ENCODE measurements at places on chromosomes 2 and 18.

DNA sequence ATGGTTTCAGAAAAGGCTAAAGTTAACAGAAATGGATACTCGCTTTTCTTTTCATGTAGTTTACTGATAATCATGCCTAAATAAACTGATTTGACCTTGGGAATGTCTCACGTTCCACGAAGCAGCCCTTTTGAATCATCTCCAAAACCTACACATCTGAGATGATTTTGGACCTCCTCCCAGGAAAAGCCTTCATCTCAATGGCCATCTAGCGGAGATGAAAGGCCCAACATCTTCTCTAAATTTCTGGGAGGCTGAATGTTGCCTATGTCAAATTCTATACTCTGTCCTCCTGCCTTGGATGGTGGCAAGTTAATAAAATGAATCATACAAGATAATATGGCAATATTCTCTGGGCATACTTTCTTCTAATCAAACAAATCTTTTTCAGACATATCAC, 448.5 kb downstream of the ZEB2 start:
- DNase-seq: no peak

DNA sequence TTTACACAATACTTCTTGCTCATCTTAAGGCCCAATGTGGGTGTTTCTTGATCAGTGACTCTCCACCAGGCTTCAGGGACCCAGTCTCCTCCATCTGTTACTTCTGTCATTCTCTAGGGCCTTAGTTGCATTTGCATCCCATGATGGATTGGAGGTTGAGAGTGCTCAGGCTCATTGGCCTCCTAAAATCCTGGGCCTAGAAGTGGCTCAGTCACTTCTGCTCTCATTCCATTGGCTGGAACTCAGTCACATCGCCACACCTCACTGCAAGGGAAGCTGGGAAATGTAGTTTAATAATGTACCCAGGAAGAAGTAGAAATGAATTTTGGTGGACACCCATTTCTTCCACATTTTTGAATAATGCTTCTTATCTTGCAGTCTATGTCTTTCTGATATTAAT, 223.5 kb downstream of the HRH4 start:
- DNase-seq: no peak

GRCh38 chr2:75153221-75153620, 46.1 kb downstream of the TACR1 start:
- no peak for DNase-seq

- no peak for DNase-seq
Observed at GRCh38 chr18:6366776-6367175, 47.9 kb downstream of the L3MBTL4 start.

- no peak for DNase-seq
Observed at GRCh38 chr2:195592105-195592504, 64.9 kb upstream of the SLC39A10 start.
